Common myeloid progenitor, CD34-positive (primary cell): ENCODE measurements at places on chromosomes 1 and 21.
A peak's percentile ranks its signal among the peaks of the same experiment; 100 is the strongest.

DNA sequence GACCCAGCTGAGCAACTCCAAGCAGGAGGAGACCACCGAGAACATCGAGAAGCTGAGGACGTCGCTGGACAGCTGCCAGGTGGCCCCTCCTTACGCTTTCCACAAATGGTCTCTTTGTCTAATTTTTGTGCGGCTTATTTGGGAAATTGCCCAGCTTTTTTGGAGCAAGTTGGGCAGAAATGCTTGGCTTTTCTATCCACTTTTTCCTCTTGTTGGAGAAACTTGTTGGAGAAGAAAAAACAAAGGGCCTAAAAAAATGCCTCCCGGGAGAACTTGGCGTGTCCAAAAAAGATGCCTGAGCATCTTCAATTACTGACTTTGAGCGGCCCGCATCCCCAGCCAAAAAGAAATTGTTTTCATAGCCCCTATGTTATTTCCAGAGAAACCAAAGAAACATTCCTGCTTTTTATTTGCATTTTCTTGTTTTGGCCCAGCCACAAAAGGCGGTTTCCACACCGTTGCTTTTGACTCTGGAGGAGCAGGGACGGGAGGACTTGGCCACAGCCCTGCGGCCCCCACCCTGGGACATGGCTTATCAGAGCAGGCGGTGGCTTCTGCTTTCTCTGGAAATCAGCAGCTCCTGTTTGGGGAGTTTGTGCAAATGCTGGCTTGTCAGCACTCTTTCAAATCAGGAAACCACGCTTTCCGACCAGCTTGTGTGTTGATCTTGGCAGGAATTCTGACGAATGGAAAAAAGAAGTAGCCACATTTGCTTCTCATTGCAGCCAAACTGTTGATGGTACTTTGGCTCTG lies 81.2 kb upstream of the EFHD2 start:
- DNase-seq: peak; percentile 66
- peaks cover 34% of the 10 kb centered on the region for H3K4me1 ChIP-seq
- no peaks in the 10 kb centered on the region for H3K36me3 ChIP-seq
- H3K27ac ChIP-seq: no peak overlapping the region
- no peaks in the 10 kb centered on the region for H3K27me3 ChIP-seq

GRCh38 chr1:110053552-110054428 lies 16.7 kb downstream of the ALX3 start:
- DNase-seq: peak; percentile 40
- H3K36me3 ChIP-seq: peaks cover 18% of the 10 kb centered on the region
- no peak overlapping the region for H3K27ac ChIP-seq
- H3K4me3 ChIP-seq: no peak overlapping the region
- no peaks in the 10 kb centered on the region for H3K4me1 ChIP-seq

DNA sequence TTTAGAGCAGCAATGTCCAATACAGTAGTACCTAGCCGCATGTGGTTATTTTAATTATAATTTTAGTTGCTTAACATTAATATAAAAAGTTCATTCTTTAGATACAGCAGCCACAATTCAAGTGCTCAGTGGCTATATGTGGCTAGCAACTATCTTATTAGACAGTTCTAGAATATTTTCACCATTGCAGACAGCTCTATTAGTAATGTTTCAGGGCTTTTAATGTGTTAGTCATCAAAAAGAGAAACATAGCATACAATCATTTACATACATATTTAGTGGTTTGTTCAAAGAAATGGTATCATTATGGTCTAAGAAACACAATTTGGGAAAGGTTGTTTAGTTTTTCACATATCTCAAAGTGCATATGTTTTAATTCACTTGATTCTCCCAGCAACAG lies 66.6 kb upstream of the DYNLT5 start:
- H3K27ac ChIP-seq: no peak overlapping the region
- H3K27me3 ChIP-seq: no peaks in the 10 kb centered on the region
- no peaks in the 10 kb centered on the region for H3K36me3 ChIP-seq
- no peak overlapping the region for H3K4me3 ChIP-seq

DNA sequence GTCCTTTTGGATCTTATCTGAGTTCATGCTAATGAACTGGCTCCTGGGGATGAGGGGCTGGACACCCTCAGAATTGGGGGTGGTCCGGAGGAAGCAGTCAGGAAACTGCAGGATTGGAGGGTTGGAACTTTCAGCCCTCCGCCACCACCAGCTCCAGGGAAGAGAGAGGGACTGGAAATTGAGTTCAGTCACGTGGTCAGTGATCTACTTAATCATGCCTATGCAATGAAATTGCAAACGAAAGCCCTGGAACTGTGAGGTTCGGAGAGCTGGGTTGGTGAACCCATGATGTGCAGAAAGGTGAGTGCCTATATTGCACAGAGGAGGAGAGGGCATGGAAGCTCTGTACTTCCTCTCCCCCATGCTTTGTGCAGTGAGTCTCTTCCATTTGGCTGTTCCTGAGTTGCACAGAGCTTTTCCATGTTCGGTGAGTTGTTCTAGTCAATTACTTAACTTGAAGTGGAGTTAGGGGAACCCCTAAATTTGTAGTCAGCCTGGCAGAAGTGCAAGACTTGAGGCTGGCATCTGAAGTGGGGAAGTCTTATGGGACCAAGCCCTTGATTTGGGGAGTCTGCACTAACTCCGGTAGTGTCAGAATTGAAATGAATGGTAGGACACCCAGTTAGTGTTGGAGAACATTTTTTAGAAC lies 16.7 kb downstream of the ITSN1 start:
- no peaks in the 10 kb centered on the region for H3K27me3 ChIP-seq
- no peak overlapping the region for H3K27ac ChIP-seq
- H3K4me1 ChIP-seq: no peaks in the 10 kb centered on the region
- no peak for DNase-seq
- no peak overlapping the region for H3K4me3 ChIP-seq

- H3K36me3 ChIP-seq: no peaks in the 10 kb centered on the region
- H3K4me1 ChIP-seq: peaks cover 7% of the 10 kb centered on the region
- DNase-seq: peak; percentile 71
- H3K27me3 ChIP-seq: no peaks in the 10 kb centered on the region
- H3K27ac ChIP-seq: no peak overlapping the region
- H3K4me3 ChIP-seq: no peak overlapping the region
Observed at GRCh38 chr1:25711555-25712298, 88.3 kb upstream of the SELENON start.

- peaks cover 33% of the 10 kb centered on the region for H3K4me1 ChIP-seq
- H3K27ac ChIP-seq: no peak within 1 kb of the TSS
- peaks cover 18% of the 10 kb centered on the region for H3K36me3 ChIP-seq
- H3K27me3 ChIP-seq: peaks cover 3% of the 10 kb centered on the region
Observed at GRCh38 chr1:960363-961131, at the start of gene KLHL17. Gene KLHL17 (plus strand): TSS chr1:960584. CDS start chr1:960694, 110 bp downstream.

DNA sequence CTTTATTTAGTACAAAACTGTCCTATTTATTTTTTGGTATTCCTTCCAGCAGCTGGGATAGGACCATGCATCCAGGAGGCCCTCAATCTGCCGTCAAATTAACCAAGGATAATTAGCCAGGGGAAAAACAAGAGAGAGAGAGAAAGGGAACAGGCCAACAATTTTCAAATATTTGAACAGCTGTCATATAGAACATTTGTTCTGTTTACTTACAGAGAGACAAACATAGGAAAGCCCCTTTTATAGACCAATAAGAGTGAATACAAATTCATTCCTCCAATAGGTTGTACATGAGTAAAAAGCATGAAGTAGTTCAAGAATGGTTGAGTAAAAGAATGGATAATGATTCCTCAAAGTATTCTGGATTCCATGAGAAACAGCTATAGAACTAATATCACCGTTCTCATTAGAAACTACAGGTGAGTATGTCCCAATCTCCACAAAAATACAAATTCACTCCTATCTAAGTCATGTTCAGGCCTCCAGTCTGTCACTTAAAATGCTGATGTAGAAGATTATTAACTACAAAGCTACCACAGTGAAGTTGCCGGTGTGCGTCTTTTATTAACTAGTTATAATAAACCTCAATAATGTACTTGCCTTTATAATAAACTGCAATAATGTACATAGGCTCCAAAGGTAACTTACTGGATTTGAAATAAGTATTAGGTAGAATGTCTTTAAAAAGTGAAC lies 64.8 kb upstream of the GNG4 start:
- no peaks in the 10 kb centered on the region for H3K27me3 ChIP-seq
- H3K4me1 ChIP-seq: no peaks in the 10 kb centered on the region
- H3K27ac ChIP-seq: no peak overlapping the region
- no peak for DNase-seq
- no peak overlapping the region for H3K4me3 ChIP-seq
- peaks cover 6% of the 10 kb centered on the region for H3K36me3 ChIP-seq

DNA sequence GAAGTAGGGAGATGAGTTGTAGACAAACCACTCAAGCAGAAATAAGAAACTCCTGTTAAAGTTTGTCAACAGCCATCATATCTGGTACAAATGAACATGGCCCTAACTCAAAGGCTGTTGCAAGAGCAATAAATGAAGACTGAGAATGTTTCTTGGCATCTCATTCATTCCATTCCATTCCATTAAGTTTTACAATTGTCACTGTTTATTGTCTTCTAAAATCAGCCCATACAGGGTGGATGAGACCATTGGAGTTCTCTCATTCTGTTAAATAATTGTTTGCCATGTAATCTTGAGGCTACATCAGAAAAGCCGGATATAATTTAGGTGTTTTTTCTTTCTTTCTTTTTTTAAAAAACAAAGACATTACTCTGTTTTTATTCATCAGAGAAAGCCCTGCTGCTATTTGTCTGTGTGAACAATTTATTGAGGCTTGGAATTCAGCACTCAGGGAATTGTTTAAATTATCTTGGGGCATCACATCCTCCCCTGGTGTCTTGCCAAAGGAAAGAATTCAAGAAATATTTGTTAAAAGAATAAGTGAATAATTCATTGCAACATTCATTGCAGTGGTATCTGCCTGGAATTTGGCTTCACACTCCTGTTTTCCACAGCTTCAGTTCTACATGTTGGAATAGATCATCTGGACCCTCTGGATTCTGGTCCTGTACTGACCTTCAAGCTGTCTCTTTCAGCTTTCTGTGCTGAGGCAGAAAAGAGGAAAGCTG lies 604.5 kb downstream of the PLPP3 start:
- H3K27me3 ChIP-seq: no peaks in the 10 kb centered on the region
- H3K36me3 ChIP-seq: no peaks in the 10 kb centered on the region
- no peak overlapping the region for H3K4me3 ChIP-seq

DNA sequence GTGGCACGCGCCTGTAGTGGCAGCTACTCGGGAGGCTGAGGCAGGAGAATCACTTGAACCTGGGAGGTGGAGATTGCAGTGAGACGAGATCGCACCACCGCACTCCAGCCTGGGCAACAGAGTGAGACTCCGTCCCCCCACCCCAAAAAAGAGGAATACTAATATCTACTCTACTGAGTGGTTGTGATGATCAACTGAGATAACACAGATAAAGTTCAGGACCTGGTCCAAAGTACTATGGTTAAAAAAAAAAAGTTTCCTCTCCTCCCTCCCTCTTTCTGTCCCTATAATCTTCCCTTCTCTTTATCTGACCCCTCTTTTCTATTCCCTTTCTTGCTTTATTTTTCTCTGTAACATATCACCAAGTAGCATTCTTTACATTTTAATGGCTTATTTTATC lies 4.0 kb upstream of the RORC start:
- H3K27me3 ChIP-seq: peaks cover 39% of the 10 kb centered on the region
- DNase-seq: no peak
- H3K36me3 ChIP-seq: no peaks in the 10 kb centered on the region
- peaks cover 53% of the 10 kb centered on the region for H3K4me1 ChIP-seq
- no peak overlapping the region for H3K4me3 ChIP-seq

- peak; percentile 65 for DNase-seq
- H3K36me3 ChIP-seq: peaks cover 3% of the 10 kb centered on the region
Observed at GRCh38 chr1:165876121-165876520, 48.7 kb downstream of the UCK2 start.

GRCh38 chr1:6080469-6080868 lies 34.8 kb downstream of the KCNAB2 start:
- H3K4me3 ChIP-seq: no peak overlapping the region
- H3K36me3 ChIP-seq: peaks cover 93% of the 10 kb centered on the region
- H3K27me3 ChIP-seq: no peaks in the 10 kb centered on the region
- no peaks in the 10 kb centered on the region for H3K4me1 ChIP-seq

DNA sequence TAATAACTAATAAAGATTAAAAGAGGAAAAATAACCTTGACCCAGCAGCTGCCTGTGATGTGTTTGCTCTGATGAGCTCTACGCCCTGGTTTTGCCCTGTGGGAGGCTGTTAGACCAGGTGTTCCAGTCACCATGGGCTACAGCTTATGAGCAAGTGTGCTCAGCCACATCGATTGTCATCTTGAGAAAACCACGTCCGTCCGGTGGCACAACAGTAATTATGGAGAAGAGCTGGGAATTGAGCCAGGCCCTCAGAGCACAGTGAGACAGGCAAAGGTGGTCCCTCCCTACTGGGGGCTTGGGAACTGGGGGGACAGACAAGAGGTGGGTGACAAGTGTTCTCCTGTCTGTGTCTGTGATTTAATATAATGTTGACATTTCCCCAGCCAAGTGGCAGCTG lies 420.5 kb downstream of the MATN1 start:
- no peak for DNase-seq
- no peak overlapping the region for H3K4me3 ChIP-seq
- H3K27me3 ChIP-seq: no peaks in the 10 kb centered on the region
- H3K36me3 ChIP-seq: no peaks in the 10 kb centered on the region
- H3K4me1 ChIP-seq: no peaks in the 10 kb centered on the region
- H3K27ac ChIP-seq: no peak overlapping the region

DNA sequence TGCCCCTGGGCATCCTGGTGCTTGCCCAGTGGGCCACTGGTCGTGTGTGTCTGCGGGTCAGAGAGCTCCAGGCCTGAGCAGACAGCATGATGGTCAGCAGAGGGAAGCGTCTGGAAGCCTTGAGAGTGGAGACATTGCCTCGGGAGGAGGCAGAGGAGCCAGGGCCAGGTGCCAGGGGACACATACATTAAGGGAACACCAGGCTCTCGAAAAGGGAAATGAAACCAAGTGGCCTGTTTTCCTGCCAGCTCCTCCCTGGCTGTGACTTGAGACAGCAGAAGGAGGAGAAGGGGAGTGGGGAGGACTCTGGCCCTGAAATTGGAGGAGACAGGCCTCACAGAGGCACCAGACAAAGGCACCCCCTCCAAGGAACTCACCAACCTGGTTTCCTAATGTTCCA lies 62.4 kb upstream of the LRP8 start:
- H3K36me3 ChIP-seq: no peaks in the 10 kb centered on the region
- H3K27me3 ChIP-seq: no peaks in the 10 kb centered on the region
- H3K4me1 ChIP-seq: peaks cover 18% of the 10 kb centered on the region

DNA sequence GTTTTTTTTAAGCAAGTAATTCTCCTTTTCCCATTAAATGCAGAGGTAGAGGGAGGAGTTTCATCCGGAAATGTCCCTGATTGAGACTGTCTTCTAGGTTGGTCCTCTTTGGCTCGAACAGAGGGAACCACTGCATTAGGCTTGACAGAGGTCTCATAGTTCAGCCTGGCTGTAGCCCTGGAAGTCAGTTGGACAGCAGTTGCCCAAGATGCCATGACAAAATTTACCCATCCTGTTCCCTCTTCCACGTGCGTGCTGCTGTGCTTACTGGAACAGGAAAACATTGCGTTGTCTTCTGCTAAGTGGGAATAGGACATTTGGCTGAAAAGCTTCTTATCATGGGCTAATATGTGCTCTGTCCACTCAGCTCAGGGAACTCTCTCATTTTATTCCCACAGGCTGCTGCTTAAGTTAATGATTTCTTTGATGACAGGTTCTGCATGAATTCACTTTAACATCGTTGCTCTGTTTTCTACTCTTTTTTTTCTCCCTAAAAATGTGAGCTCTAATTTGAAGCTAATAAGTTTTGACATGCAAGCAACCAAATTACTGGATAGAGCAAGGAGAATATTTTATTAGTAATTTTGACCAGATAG lies 18.0 kb downstream of the KCNK1 start:
- no peaks in the 10 kb centered on the region for H3K36me3 ChIP-seq
- H3K27ac ChIP-seq: no peak overlapping the region
- H3K27me3 ChIP-seq: no peaks in the 10 kb centered on the region
- no peaks in the 10 kb centered on the region for H3K4me1 ChIP-seq
- H3K4me3 ChIP-seq: no peak overlapping the region

GRCh38 chr1:43992232-43992995 lies 1.0 kb downstream of the CCDC24 start:
- no peak for DNase-seq
- H3K4me3 ChIP-seq: peak overlapping the region; percentile 87
- no peaks in the 10 kb centered on the region for H3K27me3 ChIP-seq
- no peak overlapping the region for H3K27ac ChIP-seq
- no peaks in the 10 kb centered on the region for H3K4me1 ChIP-seq
- no peaks in the 10 kb centered on the region for H3K36me3 ChIP-seq
